ENCODE measurements at places on chromosomes 1 and 21.

DNA sequence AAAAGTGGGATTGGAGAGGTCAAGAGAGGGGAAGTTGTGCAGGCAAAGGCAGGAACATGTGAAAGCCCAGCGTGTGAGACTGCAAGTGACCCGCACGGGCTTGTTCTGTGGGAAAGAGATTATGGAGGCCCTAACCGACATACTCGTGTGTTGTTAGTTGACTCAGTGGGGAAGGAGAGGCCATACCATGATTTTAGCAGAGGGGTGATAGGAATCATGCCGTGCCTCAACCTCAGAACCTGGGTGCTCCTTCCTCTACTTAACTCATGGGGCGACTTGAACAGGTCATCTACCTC lies 19.3 kb downstream of the PGLYRP3 start:
- no peak for DNase-seq

DNA sequence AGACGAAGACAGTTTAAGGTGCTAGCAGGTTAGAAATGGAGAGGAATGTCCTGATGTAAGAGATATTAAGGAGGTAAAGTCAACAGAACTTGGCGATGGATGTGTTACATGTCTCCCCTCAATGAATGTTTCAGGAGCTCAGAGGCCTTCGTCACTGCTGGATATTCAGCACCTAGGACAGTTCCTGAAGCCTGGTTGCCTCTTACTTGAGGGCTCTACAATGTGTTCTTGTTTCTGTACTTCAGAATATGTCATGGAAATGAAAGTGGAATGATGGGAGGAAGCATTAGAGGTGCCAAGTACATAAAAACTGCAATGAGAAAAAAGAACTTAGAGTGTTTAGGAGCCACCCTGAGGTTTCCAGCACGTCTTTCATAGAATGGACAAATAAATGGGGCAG lies 17.7 kb downstream of the TNR start:
- no peak for DNase-seq

- DNase-seq, result no peak
Measured at GRCh38 chr1:245583575-245584330, 429.0 kb downstream of the KIF26B start.

GRCh38 chr1:17791480-17791879 lies 36.3 kb downstream of the ACTL8 start:
- no peak for DNase-seq

DNA sequence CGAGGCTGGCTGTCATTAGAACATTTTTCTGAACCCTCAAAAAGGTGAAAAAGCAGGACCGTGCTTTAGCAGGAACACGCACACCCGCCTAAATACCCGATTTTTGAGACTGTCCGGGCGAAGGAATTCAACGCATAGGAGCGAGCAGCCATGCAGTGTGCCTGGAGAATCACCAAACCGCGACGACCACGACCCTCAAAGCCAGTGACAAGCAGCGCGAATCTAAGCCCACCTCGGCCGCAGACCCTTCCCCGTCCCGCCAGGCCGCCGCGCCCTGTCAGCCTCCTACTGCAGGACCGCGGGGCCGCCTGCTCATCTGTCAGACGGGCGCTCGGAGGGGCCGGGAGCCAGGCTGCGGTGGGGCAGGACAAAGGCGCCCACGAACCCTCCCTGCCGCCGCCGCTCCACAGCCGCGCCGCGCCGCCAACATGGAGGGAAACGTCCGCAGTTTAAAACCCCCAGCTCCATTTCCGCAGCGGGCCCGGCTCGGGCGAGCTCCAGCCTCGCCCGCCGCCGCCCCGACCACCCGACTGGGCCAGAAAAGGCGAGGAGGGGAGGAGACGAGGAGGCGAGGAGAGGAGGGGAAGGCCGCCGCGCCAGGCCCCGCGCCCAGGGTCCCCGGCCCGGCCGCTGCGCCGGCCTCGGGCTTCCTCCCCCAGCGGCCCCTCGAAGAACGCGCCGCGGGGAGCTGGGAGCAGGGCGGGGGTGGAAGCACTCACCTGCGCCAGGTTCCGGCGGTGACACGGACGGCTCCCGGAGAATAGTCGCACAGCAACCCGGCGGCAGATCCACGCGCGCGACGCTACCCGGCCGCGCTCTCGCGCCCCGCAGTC lies at the start of gene LBR:
Gene LBR (minus strand): TSS at position 804 of the 833 bp plus-strand sequence. CDS start 3,963 bp downstream, outside the sequence.
- DNase-seq, result no peak

DNA sequence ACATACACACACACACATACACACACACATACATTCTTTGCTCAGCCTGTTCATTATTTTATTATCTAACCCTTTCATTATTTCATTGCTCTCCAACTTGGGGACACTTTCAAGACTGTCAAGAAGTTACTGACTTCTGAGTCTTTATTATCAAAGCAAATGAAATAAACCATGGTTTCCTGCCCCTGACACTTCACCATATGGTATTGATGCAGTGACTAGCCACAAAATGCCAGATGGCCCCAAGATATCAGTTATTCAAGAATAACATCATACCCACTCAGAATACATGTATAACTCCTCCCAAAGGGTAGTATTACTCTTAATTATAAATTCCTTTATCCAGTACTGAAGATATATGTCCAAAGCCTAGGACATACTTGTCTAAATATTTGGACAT lies 197.3 kb downstream of the MRPL39 start:
- no peak for DNase-seq

DNA sequence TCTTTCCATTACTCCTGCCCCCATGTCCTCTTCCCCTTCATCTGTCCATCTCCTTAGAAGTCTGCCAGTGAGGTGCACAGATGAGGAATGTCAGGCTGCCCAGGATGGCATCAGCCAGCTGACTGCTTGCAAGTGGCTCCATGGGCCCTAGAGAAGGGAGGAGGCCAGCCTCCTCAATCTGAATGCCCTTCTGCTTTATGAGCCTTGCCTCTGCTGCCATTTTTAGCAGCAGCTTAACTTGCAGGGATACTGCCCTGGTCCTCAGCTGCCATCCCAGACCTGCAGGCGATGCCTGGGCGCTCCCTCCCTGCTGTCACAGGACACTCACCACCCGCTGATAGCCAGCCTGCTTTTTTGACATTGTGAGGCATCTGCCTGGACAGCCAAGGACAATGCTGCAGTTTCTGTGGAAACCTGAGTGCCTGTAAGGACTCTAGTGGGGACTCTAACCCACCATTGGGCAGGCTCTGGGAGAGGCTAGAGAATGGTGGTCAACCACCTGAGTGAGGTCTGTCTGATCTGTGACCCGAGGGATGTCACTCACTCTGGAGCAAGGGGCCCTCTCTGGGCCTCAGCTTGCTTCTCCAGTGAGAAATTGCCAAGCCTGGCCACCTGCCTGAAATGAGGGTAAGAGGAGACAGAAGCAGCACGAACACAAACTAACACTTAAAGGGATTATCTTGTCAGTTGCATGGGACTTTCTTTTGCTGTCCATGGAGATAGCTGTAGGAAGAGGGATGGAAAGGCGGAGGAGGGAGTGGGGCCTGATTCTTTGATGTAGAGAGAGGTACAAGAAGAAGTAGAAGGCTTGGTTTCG lies 185.0 kb downstream of the MIS18A start:
- DNase-seq, result no peak

- DNase-seq, result no peak
Measured at GRCh38 chr1:52238887-52239707, 97.2 kb downstream of the ZFYVE9 start.

DNA sequence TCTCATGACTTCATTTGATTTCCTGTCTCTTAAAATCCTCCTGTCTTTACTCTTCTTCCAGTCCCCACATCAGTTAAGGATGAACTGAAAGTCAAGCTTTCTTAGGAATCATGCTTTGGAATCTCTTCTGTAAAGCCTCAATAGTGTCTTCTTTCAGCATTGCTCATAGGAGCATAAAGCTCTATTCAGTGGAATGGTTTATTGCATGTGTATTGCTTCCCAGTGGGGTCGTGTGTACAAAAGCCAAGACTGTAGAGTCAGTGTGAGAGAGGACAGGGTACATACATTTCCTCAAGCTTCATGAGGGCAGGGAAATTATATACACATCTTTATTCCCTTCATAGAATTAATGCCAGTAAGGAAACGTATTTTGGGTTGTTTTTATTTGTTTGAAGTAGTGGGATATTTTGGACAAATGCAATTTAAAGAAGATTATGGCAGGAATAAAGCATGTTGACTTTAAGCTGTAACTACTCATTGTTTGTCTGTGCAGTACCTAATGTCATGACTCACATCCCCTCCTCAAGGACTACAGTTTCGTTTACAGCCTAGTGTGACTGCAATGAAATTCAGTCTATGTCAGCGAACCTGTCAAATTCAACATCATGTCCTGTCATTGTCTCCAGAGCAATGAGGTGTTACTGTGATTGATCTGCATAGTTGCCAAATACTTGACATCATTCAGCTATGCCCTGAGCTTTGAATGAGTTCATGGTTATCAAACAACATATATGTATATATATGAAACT lies 2164.2 kb downstream of the NCAM2 start:
- DNase-seq, result no peak

GRCh38 chr1:201670517-201670916 lies 131.6 kb downstream of the NAV1 start:
- no peak for DNase-seq

DNA sequence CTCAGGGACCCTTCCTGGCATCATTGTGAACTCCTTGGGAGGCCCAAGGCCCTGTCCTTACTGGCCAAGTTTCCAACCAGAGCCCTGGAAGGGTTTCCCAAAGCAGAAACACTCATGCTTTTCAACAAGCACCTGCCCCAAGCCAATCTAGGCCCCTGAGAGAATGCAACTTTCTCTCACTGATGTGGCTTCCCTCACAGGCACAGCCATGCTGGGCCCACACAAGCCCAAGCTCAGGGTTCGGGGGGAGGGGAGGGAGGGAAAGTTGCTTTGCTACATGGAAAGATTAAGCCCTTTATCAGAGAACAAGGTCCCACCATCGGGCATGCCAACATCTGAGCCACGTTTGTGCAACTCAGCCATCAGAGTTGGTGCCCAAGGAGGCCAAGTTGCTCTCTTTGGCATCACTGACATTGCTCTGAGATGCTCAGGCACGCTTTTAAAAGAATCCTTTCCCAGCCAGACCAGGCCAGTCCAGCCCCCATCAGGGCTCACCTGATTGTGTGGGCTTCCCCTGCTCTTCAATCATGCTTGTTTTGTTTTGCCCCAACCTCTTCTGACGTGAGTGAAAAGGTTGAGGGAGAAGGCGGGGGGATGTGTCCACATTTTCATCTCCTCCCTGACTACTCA lies 43.5 kb downstream of the RIMS3 start:
- DNase-seq, result no peak

DNA sequence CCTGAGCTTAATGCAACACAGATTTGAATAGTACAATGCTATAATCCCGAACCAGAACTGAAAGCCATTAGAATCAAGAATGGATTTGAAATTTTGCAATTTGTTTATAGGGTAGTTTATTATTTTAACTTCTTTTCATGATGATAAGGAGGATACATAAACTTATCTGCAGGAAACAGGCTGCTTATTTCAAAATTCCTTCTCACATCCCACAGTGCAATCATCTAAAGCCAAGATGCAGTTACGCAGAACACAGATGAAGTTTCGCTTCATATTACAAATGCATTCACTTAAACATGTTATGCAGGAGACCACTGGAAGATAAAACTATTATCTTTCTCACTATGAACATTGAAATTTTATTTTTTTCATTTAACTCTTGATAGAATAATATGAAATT lies 1019.6 kb downstream of the PLA2G4A start:
- DNase-seq, result no peak

DNA sequence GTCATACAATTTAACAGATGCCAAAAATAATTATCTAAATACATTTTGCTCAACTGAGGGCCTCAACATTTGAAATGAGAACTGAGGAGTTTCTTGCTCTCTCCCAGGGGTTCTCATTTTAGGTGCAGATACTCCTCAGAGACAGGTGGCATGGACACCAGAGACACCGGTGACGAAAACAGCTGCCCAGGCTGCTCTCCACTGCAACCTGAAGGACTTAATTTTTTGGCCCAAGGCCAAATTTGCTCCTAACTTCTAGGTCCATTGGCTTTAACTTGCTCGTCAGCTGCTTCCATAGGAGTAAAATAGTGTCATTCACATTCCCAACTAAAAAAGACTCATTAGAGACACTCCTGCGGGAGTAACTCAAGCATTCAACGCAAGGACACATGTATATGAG lies 87.0 kb downstream of the NRIP1 start:
- no peak for DNase-seq

DNA sequence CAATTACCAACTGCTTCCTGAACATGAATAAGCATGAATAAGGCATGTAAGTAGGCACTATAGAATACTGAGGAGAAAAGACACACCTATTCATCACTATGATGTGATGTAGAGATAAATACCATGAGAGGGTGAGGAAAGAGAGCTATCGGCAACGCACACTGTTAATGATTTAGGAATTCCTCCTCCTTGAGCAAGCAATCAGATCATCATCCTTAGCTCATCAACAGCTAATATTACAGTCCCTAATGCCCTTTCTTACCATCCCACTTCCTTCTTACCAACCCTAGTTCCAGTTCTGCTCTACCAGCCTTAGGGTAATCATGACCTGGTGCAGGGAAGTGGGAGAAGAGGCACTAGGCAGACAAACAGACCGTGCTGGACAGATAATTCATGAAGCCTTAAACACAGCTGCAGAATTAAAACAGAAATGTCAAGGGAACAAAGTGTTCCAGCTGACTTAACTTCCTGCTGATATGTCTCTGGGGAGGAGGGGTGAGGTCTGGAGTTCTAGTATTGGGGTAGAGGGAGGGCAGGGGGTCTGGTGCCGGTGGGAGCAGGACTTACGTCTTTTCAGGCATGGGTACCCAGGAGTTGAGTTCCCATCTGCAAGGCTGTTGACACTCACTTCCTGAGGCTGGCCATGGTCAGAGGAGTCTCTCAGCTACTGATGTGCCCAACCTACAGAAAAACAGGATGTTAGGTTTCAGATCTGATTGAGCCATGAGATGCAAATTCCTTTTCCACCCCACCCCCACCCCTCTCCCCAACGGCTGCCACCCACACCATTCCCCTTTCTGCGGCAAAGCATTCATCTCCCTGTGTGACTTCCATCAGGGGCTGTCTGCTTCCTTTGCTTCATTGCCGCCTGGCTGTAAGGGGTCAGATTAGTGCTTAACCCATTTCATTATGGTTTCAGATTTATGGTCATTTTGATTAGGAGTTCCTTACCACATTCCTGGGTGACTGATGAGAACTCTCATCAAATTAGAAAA lies 12.6 kb upstream of the RCSD1 start:
- DNase-seq, result no peak

DNA sequence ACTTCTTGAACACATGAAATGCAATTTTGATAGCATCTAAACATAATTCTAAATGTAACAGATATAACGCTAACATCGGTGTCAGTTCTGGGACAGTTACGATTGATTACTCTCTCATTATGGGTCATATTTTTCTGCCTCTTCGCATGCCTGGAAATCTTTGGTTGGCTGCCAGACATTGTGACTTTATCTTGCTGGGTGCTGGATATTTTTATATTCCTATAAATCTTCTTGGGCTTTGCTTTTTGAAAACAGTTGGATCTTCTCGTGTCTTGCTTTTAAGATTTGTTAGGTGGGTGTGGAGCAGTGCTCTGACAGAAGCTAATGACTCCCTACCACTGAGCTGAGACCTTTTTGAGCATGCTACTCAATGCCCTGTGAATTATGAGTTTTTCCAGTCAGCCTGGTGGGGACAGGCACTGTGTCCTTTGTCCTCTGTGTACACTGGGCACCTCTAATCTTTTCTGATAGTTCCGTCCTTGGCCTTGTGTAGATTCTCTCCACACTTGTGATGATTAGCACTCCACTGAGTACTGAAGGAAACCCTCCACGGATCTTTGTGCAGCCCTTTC lies 28.0 kb upstream of the EDARADD start:
- DNase-seq, result no peak
